ENCODE measurements at places on chromosomes 5 and 9.
A peak's percentile ranks its signal among the peaks of the same experiment; 100 is the strongest.

DNA sequence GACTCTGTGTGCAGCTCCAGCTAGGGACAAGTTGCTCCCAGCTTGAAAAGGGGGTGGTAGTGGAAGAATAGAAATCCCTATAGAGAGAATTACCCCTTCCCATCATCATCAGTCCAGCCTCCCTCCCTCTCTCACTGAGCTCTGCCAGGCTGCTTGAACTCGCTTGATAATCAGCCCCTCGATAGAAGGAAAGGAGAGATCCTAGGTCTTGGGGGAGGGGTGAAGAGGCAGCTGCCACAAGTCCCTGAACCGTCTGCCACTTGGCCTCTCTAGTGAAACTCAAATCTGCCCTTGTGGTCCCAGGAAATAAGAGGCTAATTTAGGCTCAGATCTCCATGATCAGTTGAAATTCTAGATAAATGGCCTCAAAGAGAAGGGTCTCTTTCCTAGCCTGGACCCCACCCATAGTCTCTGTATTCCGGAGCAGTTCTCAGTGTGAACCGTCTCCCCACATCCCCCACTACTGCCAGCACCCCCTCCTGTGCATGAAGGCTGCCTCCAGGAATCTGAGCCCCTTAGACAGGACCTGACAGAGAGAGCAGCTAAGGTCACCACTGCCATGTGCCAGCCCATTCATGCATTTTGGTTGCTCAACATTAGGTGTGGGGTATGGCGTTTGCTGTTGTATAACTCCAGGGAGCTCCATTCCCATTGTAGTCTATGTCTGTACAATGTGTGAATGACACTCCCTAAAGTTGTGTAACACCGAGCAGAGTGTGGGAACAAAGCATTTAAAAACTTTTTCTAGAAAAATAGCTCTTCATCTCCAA is 5.5 kb downstream of the DNAJB5 start:
- DNase-seq: no peak

DNA sequence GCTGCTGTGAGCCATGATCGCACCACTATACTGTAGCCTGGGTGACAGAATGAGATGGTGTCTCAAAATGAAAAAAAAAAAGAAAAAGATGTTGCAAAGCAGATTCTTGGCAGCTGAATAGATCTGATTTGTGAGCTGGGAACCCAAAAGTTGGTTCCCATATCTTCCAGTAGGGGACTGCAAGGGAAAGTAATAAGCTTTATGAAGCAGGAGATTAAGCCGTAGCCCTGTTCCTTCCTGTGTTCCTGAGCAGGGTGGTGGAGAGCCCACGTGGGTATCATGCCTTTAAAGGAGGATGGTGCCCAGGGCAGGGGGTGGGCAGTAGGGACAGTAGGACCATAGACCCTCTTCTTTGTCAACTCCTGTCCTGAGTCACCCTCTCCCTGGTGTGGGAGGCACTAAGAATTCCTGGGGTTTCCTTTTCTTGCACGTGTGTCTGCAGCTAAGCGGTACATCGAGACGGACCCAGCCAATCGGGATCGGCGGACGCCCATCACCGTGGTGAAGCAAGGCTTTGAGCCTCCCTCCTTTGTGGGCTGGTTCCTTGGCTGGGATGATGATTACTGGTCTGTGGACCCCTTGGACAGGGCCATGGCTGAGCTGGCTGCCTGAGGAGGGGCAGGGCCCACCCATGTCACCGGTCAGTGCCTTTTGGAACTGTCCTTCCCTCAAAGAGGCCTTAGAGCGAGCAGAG is 37.9 kb downstream of the STOM start:
- no peak for DNase-seq

DNA sequence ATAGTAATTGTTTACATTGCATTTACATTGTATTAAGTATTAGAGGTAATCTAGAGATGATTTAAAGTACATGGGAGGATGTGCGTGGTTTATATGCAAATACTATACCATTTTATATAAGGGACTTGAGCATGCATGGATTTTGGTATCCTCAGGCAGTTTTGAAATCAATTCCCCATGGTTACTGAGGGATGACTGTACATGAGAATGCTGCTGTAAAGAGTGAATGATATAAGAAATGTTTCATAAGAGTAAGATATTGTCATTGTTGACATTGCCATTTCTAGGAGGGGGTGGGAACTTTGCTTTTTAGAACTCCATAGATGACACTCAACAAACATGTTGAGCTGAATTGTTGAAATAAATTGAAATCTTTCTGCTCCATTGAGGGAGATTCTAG is 185.0 kb downstream of the SEMA6A start:
- no peak for DNase-seq

DNA sequence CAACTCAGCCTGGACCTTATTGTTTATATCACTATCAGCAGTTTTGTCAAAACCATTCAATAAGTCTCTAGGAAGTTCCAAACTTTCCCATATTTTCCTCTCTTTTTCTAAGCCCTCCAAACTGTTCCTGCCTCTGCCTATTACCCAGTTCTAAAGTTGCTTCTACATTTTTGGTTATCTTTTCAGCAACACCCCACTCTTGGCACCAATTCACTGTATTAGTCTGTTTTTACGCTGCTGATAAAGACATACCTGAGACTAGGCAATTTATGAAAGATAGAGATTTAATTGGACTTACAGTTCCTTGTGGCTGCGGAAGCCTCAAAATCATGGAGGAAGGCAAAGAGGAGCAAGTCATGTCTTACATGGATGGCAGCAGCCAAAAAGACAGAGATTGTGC is 744.4 kb upstream of the ADAMTS16 start:
- no peak for DNase-seq

GRCh38 chr5:19706776-19707175 is 281.2 kb downstream of the CDH18 start:
- no peak for DNase-seq

- no peak for DNase-seq
These were observed 28.9 kb downstream of the HSPB3 start for GRCh38 chr5:54484219-54484894.

- DNase-seq: no peak
These were observed 166.6 kb upstream of the GAS1 start for GRCh38 chr9:87113874-87114273.

DNA sequence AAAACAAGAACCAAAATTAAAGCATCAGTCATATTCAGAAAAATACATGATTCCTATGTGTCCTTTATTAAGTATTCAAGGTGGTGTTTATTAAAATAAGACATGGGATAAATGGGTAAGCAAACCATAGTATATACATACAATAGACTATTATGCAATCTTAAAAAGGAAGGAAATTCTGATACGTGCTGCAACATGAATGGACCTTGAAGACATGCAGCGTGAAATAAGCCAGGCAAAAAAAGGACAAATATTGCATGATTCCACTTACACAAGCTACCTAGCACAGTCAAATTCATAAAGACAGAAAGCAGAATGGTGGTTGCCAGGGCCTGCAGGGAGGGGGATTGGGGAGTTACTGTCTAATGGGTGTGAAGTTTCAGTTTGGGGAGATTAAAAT is 127.7 kb downstream of the DMAC1 start:
- DNase-seq: no peak

DNA sequence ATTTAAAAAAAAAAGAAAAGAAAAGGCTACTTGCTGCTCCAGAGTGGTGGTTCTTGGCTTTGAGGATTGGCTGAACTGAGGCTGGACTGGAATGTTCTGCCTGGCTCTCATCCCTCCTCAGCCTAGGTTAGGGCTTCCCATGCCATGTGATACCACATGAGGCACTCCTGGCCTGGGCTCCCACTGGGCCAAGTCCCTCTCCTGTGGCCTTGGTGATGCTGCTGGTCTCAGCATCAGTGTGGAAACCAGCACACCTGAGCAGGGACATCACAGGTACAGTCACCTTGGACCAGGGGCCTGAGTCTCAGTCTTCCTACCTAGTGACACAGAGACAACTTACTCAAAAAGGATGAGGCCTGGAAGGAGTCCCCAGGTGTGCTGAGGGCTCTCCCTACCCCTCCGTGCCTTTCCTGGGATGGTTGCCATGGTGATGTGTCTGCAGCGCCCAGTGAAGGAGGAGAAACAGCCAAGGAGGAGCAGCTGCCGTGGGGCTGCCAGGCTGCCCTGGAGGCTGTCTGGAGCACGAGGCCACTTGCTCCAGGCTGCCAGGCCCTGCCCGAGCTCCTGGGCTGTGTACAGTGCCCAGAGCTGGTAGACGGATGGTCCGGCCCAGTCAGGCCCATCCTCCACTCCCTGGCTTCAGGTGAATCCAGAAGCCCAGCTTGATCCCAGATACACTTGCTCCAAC is 71.0 kb downstream of the WNK2 start:
- no peak for DNase-seq

GRCh38 chr5:133618141-133618540 is 5.8 kb upstream of the FSTL4 start:
- no peak for DNase-seq

DNA sequence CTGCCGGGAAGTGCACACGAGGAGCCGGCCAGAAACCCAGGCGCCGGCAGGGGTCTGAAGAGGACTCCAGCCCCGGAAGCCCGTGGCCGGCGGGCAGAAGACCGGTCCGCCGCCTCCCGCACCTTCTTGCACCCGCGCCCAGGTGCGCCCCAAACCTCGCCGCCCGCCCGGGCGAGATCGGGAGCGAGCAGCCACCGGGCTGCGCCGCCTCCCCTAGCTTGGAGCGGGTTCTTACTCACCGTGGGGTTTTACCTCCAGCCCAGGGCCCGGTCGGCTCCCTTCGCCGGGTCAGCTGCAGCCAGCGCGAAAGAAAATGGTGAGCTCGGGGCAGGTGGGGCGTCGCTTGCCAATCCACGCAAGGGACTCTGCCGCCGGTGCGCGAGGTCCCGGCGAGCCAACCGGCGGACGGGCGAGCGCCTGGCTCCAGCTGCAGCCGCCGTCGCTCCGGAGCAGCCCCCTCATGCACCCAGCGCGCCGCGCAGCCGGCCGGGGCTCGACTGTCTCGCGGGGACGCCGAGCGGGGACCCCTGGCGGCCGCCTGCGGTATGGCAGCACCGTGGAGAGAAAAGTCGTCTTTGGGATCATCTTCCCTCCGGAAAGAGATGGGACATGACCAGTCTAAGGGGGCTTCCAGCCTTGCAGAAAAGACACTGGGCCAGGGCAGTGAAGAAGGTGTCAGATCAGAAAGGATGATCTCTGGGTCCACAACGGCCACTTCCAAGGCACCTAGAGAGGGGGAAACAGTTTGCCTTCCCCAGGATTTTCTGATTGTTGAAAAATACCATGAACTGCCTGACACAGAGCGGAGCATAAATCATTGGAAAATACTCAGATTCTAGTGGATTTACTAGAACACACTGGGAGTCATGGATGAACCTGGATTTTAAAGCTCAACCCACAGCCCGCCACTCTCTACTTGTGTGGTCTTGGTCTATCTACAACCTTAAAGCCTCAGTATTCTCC is at the start of gene MOB3B:
Gene MOB3B (minus strand): TSS at position 499 of the 963 bp plus-strand sequence. CDS start 74,264 bp downstream, outside the sequence.
- DNase-seq: peak; percentile 57

- no peak for DNase-seq
These were observed 47.5 kb downstream of the DBH start for GRCh38 chr9:133683586-133684120.

DNA sequence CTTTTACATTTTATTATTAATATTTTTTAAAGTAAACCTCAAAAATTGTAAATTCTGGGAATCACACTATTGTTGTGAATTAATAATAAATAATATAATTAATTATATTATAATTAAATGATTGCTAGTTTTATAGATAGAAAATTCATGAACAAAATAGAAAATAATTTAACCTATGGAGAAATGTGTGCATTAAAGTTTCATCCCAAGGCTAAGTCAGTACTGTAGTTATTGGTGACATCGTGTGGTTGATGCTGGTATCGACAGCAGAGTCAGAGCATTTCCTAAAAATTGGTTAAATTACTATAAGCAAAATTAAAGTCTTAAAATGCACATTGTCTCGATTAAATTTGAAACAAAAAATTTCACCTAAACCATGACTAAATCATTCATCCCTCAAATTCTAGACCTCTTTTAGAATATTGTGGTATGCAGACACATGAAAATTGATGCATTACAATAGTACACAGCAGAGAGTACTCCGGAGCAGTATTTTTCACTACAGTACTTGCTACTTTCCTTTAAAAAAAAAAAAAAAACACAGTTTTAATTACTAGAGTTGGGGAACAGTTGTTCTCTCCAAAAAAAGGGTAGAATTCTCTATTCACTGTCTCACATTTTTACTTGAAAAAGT is 73.9 kb downstream of the RORB start:
- no peak for DNase-seq

GRCh38 chr5:22887566-22887965 is 34.4 kb upstream of the CDH12 start:
- no peak for DNase-seq

DNA sequence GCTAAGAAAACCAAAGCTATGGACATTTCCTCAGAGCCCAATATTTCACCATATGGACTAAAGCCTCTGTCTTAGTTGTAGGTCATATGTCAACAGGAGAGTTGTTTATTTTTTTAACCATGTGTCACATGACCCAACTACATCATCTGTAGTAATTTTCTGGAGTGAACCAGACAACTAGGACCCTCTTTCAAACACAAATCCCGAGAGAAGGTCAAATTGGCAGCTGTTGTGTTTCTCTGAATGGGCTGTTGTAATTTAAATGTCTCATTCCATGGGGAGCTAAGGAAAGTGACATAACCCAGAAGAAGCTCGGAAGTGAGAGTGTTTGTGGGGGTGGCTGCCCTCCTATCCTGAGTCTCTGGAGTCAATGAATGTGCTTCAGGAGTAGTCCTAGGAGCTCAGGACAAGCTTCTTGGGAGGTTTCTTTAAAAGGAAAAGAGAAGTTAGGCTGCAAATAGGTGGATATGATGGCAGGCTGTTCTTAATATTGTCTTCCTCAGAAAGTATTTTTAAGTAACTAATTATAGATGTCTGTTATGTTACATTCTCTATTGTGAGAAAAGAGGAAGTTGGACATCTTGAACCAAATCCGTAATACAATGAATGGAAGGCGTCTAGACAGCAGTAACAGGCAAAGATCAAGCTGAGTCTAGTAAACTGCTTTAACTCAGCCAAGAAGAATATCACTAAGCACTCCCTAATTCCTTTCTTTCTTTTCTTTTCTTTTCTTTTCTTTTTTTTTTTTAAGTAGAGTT is 50.1 kb downstream of the TMEM167A start:
- no peak for DNase-seq

DNA sequence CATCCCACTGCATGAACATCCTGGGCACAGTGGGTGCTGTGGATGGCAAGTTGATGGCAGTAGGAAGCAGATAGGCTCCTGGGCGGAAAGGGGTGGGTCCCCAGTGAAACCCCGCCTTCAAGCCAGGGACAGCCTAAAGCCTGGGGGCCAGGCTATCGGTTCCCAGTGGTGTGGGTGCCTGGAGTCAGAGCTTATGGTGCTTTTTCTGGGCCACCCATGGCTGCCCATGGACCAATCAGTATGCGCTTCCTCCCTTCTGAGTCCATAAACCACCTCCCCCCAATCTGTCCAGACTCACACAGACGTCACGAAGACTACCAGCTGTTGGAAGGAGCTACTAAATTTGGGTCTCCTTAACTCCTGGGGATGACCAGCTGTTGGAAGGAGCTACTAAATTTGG is 17.5 kb upstream of the ECPAS start:
- DNase-seq: no peak

GRCh38 chr9:129235931-129236331 is 57.9 kb upstream of the IER5L start:
- DNase-seq: peak; percentile 16

DNA sequence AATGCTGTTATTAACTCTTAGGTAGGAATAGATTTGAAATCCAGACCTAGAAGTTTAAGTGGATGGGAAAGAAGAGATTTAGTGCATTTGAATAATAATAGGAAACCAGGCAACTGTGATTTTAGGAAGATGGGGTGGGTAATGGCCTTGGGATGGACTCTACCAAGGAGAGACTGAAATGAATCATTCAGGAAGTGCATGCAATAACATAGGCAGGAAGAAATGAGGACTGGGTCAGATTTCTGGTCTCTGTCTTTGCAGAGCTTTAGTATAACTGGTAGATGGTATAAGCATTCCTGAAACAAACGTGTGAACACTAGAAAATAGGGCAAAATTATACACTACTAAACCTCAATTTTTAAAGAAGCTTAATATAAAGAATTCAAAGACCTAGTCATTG is 274.4 kb upstream of the CLINT1 start:
- DNase-seq: no peak

Data from stimulated activated CD8-positive, alpha-beta memory T cell treated with anti-CD3 and anti-CD28 coated beads, Interleukin-4, amount 100 ng/mL, for 4 hours (primary cell).